ENCODE measurements at places on chromosomes 2 and 18.

DNA sequence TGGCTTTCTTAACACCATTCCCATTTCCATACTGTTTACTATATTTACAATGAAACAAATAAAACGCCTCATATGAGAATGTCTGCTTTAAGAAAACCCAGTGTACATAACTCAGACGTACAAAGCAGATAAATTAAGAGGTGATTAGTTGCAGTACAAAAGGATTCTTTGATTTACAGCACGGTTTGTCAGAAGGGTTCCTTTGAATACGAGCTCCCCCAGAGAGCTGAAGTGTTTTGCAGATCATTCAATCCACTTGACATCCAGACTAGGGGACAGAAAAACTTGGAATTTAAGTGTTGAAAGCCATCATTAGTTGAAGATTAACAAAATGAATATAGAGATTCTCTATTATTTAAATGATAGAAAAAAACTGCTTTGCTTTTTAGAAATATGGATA, 72.5 kb downstream of the RAPGEF4 start:
- DNase-seq, result no peak

GRCh38 chr2:119439574-119440500, 8.2 kb downstream of the TMEM37 start:
- DNase-seq, result no peak

GRCh38 chr18:52536039-52536438, 196.0 kb downstream of the DCC start:
- no peak for DNase-seq

DNA sequence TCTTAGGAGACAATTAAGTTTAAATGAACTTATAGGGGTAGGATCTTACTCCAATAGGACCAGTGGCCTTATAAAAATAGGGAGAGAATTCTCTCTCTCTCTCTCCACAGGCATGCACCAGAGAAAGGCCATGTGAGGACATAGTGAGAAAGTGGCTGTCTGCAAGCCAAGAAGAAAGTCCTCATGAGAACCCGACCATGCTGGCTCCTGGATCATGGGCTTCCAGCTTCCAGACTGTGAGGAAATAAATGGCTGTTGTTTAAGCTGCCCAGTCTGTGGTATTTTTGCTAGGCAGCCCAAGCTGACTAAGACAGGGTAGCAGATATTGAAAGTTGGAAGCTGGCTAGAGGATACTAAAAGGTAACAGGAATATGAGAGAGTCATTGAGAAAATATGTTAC, 454.0 kb downstream of the NBAS start:
- DNase-seq, result no peak

DNA sequence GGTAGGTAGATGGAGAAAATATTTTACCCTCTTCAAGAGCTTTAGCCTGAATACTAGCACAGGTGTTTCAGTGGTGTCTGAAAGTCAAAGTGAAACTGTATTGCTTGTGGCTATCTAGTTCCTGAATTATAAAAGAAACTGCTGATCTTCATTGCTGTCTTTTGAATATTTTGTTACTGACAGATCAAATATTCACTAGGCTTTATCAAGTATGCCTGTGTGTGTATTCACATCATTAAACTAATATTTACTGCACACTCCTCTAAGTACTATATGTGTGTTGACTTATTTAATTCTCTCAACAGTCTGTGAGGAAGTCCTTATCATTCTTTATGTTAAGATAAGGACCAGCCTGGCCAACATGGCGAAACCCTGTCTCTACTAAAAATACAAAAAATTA, 139.6 kb downstream of the SOCS6 start:
- no peak for DNase-seq

DNA sequence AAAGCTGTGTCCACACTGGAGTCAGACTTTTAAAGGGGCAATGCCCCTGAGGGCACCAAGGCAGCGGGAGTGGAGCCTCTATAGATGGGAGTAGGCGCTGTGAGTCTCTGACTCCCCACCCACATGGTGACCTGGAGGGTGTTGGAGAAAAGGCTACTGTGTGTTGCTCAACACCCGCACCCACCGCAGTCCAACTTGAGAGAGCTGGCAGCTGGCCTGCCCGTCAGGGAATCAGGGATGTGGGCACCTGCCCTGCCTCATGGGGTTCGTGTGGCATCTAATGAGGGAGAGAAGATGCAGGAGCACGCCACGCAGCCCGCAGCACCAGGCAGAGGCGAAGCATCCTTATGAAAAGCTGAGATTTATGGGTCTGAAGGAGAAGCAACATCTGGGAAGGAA, 84.2 kb downstream of the KLHL29 start:
- no peak for DNase-seq

GRCh38 chr2:220575963-220576362, 948.5 kb downstream of the SLC4A3 start:
- DNase-seq, result no peak

DNA sequence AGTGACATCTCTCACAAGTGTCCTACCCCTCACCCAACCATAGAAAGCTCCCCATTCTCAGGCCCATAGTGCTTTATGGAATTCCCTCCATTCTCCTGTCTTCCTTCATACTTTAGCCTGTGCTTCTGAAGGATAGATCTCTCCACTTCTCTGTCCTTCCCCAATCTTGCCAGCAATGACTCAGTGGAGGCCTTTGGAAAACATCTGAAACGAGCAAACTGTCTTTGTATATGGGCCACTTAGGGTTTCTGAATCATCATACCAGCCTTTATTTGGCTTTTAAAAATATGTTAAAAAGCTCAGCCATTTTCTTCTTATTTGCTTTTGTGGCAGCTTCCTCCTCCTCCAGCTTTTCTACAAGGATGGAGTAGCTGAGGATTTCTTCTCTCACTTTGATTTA, 65.6 kb upstream of the ZNF385B start:
- no peak for DNase-seq

- no peak for DNase-seq
Observed at GRCh38 chr2:30190637-30191036, 40.7 kb upstream of the LBH start.

DNA sequence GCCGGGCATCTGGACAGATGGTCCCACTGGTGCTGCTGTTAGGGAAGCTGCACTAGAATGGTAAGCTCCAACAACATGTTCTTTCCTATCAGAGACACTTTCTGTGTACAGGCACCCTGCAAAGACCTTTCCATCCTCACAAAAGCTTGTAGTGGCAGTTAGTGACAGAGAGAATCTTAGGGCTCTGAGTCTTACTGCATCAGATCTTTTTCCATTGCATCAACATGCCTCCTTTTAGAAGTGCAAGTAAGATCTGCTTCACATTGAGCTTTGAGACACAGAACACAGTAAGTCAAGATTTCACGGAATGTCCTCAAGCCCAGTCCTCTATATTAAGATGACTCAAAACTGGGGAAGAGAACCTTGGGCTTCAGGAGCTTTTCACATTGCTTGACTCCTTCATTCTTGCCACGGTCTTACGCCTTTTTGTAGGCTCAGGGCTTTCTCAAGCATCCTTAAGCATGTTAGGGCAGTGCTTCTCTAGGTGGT, 52.6 kb downstream of the ARL4C start:
- DNase-seq, result no peak

DNA sequence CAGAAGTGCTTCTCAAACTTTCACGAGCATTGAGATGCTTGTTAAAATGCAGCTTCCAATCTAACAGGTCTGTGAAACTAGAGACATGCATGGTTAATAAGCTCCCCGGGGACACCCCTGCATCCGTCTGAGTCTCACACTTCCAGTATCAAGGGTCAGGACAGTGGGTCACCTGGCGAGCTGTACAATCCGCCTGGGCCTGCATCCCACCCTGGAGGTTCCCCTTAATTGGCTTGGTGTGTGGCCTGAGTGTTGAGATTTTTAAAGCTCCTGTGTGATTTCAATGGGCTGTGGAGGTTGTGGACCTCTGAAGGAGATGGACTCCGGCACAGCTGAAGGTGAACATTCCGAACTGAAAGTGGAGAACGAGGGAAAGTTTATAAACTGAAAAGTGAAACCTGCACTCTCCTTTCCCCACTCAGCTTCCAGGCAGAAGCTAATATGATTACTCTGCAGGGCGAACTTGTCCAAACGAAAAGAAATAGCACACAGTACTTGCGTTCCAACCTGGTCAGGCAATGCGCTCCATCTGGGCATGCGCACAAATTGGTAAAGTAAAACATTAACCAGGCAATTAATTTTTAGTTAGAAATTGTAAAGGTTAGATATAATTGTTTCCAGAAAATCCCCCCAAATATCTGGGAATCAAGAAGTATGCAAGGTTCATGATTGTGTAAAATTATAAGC, 191.7 kb upstream of the ALKAL2 start:
- no peak for DNase-seq

- no peak for DNase-seq
Observed at GRCh38 chr2:235754357-235755207, 260.7 kb downstream of the AGAP1 start.

DNA sequence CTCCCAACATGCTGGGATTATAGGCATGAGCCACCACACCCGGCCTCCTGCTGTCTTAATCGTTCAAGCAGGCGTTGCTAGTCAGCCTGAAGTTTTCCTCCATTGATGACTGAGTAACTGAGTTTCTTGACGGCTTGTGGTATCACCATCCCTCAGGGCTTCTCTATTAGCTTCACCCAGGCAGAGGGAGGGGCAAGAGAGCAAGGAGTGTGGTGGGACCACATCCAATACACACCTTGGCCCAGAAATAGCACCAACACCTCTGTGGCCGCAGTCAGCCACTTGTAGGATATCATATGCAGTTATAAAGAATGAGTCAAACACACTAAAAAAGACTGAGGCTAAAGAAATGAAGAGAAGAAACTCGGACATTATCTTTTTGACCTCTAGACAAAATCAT, 1009.4 kb upstream of the CELF4 start:
- DNase-seq, result no peak

DNA sequence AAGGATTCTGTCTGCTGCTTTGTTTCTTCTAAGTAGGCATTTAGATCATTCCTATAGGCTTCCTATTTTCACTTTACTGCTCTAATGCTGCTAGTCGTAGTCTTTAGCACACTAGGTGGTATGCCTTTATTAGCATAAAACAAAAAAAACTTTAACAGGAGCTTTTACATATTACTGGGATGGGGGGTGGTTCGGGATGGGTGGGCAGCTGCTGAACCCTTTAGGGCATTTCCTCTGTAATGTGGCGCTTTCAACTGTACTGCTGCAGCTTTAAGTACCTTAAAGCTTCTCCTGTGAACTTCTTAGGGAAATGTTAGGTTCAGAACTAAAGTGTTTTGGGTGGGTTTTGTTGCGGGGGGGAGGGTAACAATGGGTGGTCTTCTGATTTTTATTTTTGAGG, 41.3 kb downstream of the ACTR2 start:
- DNase-seq, result no peak
